Stimulated activated naive CD8-positive, alpha-beta T cell treated with anti-CD3 and anti-CD28 coated beads, Interleukin-15, Interleukin-2, amounts not matched to agents 100 U/mL and 50 U/mL, for 24 hours (primary cell): ENCODE measurements at places on chromosomes 5 and 9.

DNA sequence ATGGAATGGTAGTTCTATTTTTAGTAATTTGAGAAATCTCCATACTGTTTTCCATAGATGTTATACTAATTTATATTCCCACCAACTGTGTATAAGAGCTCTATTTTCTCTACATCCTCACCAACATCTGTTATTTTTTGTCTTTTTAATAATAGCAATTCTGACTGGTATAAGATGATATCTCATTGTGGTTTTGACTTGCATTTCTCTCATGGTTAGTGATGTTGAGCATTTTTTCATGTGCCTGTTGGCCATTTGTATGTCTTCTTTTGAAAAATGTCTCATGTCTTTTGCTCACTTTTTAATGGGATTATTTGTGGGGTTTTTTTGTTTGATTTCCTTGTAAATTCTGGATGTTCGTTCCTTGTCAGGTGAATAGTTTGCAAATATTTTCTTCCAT, 154.4 kb downstream of the ZSWIM6 start:
- DNase-seq = no peak

DNA sequence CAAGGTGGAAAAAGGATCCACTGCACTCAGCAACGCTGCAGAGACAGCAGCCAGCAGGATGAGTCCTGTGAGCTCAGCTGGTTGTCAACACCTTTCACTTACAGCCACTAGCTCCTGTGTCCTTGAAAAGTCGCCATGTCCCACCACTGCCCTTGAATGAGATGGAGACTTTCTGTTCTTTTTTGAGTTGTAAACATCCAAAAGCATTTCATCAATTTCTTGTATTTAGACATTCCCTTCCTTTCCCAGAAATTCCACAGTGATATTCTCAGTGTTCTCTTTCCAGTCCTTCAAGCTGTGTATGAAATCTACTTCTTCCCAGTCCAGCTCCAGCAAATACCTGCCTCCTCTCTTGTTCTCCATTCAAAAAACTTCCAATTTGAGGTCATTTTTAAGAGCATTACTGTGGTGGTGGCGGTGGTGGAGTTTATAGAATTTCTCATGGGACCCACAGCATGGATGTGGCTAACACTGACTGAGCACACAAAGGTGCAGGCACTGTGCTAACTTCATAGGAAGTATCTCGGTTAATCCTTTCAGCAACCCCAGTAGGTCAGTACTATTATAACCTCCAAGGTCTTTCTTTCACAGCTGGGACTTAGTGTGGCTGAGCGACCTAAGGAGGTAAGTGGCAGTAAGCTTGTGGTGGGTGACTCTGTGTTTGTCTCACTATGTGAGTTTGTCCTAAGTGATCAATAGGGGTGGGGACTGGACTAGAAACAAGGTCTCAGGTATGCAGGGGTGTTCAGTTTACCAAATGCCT, 15.0 kb upstream of the GPX3 start:
- no peak for DNase-seq

GRCh38 chr9:114275246-114276004, 47.5 kb upstream of the ORM1 start:
- no peak for DNase-seq

DNA sequence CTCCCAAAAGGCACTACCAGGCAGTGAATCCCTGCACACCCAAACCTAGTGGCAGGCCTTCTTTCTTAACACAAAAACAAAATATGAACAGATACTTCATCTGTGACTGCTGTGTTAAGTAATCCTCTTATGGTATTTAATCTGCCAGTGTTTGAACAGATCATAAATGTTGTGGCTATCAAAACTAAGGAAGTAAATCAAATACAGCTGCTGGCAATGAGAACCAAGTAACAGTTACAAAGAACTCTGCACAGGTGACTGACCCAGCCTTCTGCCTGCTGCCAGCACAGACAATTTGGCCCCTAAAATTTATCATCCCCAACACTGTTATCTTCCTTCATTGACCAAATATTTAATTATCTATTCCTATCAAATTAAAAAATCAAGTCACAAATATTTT, 78.0 kb downstream of the GNAQ start:
- no peak for DNase-seq

DNA sequence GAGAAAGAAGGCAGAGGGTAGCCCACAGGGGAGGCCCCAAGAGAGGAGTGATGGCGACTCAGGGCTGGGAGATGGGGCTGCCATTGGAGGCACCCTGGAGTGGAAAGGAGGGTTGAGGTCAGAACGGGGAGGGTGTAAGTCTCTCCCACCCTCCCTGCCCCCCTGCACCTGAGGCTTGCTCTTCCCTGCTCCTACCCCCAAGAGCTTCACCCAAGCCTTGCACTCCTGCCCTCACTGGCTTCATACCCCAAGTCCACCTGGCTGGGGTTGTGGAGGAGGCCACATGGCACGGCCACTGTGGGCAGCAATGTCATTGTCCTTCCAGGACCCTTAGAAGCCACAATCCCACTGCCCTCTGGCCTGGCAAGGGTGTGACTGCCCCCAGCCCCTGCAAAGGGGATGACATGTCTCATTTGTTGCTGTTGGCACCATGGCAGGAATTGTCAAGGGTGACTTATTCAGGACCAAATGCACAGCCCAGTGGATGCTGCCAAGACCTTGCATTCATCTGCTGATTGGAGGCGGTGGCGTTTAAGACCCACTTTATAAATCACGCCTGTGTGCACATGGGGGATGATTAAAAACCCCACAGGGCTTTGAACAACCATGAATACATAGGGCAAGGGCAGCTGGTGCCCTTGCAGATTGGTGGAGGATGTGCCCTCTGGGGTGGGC, 47.6 kb upstream of the RNU6ATAC start:
- DNase-seq = no peak
